ENCODE measurements at places on chromosomes 4 and X.

DNA sequence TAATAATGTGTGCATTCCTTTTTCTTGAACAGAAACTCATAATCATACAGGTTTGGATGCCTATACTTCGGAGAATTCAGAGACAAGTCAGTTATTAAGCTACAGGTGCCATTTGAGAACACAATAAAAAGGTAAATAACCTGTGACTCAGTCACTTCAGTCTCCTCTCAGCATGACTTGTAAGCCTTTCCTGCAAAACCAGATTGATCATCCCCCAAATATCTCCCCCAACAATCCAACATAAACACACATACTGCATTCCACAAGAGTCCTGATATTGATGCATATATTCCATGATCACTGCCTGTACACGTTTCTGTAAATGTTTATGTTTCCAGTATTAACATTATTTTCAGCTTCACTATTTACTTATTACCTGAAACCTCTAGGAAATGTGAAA is 110.8 kb downstream of the PWWP3B start:
- DNase-seq: no peak

DNA sequence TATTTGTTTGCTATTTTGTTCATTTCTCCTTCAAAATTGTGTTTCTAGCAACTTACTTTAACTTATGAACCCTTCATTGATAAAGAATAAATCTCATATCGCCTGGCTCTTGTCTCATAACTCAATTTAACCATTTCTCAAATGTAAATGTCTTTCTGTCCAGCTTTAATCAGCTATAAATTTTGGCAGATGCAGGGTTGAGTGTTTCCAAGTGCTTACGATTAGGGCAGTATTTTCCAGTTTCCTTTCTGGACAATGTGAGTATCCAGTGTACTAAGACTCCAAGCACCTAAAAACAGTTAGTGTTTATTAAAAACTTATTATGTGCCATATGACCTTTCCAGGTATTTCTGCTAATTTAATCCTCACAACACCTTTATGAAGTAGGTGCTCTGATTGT is 218.6 kb upstream of the GK2 start:
- no peak for DNase-seq

GRCh38 chr4:123233136-123233768 is 163.3 kb upstream of the SPRY1 start:
- DNase-seq: no peak

- DNase-seq: peak; percentile 40
Observed at GRCh38 chr4:57100979-57101651, 9.1 kb downstream of the IGFBP7 start.

- DNase-seq: no peak
Observed at GRCh38 chr4:77854431-77855111, 8.1 kb upstream of the MRPL1 start.

DNA sequence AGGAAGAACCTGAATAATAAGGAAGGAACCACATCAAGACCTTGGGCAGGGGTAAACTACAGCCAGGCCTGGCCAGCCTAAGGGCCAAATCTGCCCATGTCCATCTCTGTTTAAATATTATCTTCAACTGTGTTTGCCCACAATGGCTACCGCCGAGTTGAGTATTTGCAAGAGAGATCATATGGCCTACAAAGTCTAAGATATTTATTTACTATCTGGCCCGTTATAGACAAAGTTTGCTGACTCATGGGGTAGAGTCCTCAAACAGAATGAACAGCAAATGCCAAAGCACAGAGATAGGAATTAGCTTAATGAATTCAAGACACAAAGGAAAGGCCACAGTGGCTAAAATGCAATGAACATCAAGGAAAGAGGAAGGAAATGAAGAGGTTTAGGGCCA is 44.8 kb downstream of the RPS6KA3 start:
- peak; percentile 18 for DNase-seq

GRCh38 chr4:7766661-7767345 is 172.9 kb downstream of the AFAP1 start:
- DNase-seq: no peak

DNA sequence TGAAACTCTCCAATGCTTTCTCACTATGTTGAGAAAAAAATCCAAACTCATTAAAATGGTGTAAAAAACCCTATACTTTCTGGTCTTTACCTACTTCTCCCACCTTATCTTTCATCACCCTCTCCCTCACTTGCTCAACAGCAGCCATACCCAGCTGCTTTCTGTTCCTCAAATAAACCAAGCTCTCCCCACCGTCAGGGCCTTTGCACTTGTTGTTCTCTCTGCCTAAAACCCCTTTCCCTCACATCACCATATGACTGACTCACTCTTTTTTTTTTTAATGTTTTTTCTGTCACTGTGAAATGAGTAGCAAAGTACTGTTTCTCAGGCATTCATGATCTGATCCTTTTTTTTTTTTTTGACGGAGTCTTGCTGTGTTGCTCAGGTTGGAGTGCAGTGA is 122.3 kb upstream of the TMEM164 start:
- DNase-seq: no peak

GRCh38 chr4:142449771-142450373 is 396.2 kb downstream of the INPP4B start:
- no peak for DNase-seq

DNA sequence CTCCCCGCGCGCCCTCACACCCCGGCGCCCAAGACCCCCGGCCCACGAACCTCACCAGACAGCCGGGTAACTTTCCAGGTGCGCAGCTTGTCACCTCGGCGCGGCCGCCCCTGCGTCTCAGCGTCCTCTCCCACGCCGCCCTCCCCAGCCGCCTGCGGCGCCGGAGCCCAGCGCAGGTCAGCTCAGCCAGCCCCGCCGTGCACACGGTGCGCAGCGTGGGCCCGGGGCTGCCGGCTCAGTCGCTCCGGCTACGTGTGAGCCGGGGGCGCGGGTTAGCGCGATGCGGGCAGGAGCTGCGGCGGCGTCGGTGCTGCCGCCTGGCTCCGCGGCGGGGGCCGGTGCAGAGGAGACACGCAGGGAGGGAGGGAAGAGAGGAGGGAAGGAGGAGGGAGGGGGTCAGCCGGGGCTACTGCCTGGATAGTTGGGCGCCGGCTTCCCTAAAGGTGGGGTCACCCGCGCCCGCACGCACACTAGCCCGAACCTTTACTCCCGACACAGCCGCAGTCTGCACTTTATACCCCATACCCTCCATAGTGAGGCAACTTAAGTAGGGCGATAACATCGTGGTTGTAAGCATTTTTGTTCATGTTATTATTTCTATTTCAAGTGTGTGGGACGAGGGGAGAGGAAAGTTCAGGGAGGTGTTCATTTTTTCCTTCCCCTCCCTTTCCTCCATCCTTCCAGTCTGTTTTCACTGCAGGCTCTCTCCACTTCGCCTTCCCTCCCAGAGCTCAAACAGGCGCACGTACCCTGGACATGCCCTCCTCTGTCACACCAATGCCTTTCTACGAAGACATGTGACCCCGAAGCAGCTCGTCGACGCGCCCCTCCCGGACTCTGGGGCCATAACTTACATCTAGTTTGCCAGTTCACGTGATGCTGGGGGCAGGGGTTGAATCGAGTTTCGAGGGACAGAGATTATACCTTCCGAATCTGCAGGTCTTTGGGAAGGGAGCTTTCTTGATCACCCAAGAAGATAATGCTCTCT is at the start of gene PRKG2:
PRKG2 (minus strand) TSS at position 342 of the 988 bp plus-strand sequence. CDS start 10,175 bp downstream, outside the sequence.
- DNase-seq: peak; percentile 64

GRCh38 chrX:72003811-72004750 is 93.4 kb downstream of the NHSL2 start:
- DNase-seq: peak; percentile 44

DNA sequence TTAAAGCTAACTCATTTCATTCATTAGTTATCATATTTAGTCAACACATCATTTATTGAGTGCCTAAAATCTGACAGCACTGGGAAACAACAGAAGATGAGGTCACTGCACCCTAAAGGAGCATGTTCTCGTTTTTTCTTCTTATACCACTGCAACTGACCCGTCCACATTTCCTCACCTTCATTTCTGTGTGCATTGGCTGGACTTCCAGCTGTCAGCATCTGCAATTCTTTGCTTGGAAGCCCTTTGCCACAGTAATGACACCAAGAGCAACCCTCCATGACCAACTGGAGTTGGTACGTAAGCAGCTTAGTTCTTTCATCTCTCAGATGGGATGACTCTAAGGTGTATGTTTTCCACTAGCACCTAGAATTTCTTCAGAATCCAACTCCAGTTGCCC is 13.2 kb downstream of the SHROOM3 start:
- DNase-seq: no peak

- DNase-seq: no peak
Observed at GRCh38 chr4:99207069-99207743, 11.8 kb downstream of the ADH6 start.

DNA sequence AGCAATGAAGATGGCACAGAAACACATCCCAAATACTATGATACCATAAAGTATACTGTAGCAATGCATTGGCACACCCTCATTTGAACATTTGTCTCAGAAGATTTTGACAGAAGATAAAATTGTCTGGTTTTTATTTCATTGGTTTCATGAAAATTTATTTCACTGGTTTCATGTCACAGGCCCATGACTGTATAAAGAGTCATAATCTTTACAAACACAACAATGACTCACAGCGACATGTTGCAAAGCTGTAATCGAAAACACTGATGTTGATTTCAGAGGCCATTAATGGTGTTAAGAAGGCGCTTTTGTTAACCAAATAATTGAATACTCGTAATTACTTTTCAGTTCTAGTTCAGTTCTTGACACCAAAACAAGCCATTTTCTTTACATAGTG is 8.1 kb upstream of the DTHD1 start:
- DNase-seq: peak; percentile 0

DNA sequence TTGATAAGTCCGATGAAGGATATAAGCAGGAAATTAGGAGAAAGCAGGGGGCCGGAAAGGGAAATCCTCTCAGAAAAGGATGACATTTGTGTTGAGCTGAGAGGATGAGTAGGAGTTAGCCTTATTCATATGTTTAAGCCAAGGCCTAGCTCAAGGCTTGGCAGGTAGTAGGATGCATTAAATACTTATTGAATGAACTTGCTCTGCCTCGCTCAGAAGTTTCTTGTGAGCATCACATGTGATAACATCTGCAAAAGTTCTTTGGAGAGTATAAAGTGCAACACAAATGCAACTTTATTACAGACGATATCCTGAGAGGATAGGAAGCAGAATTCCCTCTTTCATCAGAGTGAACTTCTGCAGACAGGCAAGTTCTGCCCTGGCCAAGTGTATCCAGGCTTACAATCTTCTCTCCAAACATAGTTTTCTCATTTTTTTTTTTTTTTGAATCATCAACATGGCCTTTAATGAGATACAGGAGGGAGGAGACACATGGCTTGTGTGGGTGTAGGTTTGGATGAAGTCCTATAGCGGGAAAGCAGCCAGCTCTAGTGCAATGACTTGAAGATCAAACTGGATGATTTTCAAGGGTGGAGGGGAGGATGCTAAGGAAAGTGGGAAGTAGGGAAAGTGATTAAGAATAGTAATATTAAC is 48.1 kb downstream of the LUZP4 start:
- peak; percentile 80 for DNase-seq

DNA sequence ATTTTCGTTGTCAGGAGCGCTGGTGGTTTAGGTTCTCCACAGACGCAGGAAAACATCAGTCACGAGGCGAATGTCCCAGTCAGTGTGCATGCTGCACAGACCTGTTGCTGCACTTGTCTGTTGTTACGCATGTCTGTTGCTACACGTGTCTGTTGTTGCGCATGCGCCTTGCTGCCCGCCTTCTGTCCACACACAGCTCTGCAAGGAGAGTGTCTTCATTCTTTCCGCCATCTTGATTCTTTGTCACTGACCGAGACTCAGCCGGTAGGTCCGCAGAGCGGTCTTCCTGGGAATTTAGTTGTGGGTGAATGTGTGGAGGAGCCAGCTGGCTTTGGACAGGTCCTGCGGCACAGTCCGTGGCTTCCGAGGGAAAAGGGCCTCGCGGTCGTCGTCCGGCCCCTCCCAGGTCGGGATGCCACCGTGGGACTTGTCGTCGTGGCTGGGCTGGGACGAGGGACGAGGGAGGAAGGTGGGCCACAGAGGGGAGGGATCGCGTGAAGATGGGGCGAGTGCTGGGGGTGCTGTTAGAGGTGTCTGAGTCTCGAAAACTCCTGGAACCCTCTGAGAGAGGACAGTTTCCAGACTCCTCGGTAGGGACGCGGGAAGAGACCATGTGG is at the start of gene PAGE2B:
PAGE2B (plus strand) TSS at position 180 of the 617 bp plus-strand sequence. CDS start 1,012 bp downstream, outside the sequence.
- DNase-seq: no peak

GRCh38 chr4:1470816-1471442 is 64.7 kb upstream of the NKX1-1 start:
- no peak for DNase-seq

DNA sequence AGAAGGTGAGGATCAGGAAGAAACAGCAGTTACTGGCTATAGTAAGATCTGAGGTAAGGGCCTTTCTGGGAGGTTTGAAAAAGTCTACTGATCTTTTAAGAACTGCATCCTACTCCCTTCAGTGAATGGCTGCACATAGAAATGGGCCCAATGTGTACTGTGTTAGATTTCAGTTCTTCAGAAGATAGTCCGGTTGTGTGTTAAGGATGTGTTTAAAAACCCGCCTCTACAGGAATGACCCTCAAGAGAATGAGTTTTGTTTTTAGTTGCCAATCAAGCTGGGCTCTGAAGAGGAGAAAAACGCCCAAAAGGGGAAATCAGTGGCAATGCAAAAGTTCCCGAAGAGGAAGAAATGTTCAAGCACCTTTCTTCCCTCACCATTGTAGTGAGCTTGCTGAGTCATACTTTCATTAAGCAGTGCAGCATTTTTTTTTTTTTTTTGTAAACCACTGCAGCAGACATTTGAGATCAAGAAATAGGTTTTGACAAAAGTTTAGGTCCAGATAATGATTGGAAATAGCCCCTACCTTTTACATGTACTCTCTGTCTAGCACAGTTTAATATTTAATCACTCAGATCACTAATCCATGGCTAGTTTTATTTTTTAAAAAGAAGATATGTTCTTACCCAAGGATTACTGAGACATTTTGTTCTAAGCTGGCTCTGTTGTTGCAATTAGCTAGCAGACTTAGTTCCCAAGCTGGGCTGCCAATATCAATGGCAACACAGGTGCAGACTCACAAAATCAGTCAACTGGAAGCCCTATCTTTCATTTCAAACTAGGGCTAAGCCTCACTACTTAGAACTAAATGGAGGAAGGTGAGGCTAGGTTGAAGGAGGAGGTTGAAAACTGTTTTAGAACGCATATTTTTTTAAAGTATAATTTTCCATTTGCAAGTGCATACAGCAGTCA is 7.0 kb upstream of the TRPC5OS start:
- peak; percentile 31 for DNase-seq

GRCh38 chr4:168830777-168831512 is 179.1 kb downstream of the CBR4 start:
- peak; percentile 53 for DNase-seq

- DNase-seq: no peak
Observed at GRCh38 chrX:153869473-153870287, 16.3 kb downstream of the L1CAM start.

All from GM23248 (cell line).